ENCODE measurements at places on chromosomes 7 and 10. TPM values are rescaled to one million over a fixed set of nuclear protein-coding genes. Genes with fewer than 3 reads are reported as not detected.

- DNase-seq: no peak
These were observed 118.1 kb downstream of the SRI start for GRCh38 chr7:88101769-88102168.

GRCh38 chr10:83680470-83680891, 458.8 kb upstream of the GHITM start:
- DNase-seq: no peak

DNA sequence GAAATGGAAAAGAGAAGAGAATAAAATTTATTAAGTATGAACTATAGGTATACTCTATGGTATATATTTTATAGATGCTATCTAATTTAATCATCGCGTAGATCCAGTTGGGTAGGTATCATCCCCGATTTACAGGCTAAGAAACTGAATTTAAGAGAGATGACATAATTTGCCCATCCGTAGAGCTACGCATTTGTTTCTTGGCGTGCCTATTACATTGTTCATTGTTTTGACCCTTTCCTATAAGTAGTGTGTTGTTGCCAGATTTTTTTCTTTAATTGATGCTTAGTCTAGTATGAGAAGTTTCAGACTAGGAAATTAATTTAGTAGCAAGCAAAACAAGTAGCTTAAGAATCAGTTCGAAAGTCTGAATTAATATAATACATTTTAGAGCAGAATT, 205.7 kb upstream of the NPSR1 start:
- no peak for DNase-seq

DNA sequence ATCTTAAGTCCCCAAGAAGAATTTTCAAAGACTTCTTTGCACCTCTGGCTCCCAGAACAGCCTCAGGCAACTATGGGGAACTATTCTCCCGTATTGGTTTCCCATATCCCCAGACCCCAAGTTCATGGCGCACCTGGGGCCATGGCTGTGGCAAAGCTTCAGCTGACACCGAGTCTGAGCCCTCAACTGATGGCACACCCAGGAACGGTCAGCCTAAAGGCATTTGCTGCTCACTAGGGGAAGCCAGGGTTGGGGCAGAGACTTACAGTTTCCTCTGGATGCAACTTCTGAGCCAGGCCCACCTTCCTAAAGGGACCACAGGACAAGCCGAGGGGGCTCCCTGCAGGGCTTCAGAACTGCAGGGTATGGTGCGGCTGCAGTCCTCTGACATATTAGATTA, 13.7 kb upstream of the CPA1 start:
- no peak for DNase-seq

DNA sequence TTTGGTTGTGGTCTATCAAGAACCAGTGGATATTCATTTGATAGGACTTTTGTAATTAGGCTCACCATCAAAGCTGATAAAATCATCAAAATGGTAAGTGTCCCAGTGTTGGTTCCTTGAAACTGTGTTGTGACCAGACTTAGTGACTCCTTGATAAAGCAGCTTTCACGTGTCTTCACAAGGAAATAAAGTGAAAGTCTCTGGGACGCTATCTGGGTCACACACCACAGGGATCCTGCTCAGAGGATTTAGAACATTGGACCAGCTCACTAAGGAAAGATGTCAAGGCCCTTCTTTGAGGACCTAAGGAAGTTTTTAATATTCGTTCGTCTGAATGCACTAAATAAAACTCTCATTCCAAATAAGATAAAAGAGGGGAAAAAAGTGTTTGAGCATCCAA, 193.1 kb downstream of the RNLS start:
- no peak for DNase-seq

The SAMD9L gene
- 7.6 TPM for total RNA-seq

The LIPM gene
- 0.11 TPM for total RNA-seq

DNA sequence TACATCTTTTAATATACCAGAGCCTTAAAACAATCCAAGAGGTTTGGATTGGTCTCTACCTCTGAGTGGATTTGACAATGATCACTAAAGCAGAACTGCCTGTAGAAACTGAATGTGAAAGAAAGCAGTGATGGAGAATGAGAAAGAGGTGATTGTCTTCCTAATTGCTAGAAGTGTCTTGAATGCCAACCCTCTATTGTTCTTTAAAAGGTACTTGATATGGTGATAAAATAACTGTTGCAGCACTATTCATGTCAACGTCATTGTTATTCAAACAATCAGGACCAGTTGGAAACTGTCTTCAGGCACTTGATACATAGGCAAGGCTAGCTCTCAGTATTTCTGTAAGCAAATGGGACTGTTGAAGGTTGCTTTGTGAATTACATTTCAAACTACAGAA, 47.9 kb upstream of the ITPRID1 start:
- DNase-seq: no peak

The NOS3 gene
- 5.3 TPM for total RNA-seq

GRCh38 chr7:155816192-155816508, 3.9 kb upstream of the SHH start:
- no peak for DNase-seq

All from foreskin keratinocyte (primary cell).